ENCODE measurements at places on chromosomes 7 and 10.
A peak's percentile ranks its signal among the peaks of the same experiment; 100 is the strongest.

DNA sequence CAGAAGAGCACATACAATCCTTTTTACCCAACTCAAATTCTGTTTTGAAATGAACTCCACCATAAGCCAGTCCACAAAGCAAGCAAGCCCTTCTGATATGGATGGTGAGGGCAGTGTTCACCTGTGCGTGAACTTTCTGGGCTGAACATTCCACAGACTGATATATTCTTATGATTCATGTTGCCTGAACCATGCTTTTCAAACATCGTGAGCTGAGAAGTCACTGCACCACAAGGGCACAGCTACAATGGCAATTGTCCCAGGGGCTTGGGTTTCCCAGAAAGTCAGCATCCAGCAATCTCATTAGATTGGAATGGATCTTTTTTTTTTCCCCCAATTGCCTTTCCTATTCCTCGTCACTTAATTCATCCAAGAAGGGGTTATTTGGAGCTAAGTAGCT lies 86.9 kb upstream of the ZNF438 start:
- no peak for DNase-seq

DNA sequence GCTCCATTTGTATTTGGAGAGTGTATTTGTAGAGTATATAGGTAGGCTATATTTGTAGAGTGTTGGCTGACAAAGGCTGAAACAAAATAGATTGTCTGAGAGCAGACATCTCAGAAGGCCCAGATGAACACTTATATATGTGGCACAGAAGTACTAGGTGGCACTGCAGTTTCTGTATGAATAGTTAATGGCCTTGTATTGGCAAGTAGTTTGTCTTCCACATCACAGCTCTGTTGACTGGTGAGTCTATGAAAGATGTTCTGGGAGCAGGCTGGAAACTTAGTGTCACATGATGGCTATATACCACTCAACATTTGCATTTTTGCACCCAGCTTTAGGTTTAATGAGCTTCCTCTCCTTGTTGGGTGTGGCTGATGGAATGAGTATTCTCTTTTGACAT lies 51.9 kb downstream of the CCNY start:
- DNase-seq = no peak

DNA sequence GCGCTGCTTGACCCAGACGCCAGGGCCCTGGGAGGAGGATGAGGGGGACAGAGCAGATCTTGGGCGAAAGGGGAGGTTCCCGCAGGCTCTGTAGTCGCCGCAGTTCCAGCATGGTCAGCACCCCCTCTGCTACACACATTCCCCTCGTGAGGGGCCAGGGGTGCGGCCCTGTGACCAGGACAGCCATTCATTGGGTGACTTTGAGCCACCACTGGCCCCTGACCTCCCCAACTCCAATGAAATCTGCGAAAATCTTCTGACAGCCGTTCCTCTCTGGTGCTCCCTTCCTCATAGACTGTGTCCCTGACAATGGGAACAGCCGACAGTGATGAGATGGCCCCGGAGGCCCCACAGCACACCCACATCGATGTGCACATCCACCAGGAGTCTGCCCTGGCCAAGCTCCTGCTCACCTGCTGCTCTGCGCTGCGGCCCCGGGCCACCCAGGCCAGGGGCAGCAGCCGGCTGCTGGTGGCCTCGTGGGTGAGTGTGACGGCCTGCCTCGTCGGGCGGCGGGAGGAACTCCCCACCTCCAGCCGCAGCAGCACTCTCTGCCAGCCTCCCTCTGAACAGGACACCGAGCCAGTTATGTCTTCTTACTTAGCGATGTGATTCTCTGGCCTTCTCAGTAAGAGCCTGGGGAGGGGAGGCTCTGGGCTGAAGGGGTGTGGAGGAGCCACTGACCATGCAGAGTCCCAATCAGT lies 825 bp downstream of the TMEM176A start:
- no peak for DNase-seq

GRCh38 chr7:155729847-155730246 lies 82.4 kb downstream of the SHH start:
- no peak for DNase-seq

DNA sequence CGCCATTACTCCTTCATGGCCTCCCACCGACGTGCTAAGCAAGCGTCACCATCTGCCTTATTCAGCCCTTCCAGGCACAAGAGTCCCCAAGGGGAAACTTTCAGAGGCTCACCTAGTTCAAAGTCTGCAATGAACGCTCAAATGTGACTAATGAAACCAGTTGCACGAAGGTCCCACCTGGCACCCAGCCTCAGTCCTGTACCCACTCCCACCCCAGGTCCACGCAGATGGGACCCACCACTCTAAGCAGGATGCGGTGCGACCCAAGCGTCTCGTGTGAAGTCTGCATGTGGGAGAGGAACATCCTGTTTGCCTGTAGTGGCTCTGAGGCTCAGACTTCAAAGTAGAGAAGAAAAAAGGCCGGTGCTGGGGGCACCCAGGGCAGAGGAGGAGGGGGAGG lies 40.3 kb downstream of the RGS10 start:
- DNase-seq = peak; percentile 68

Measured in activated CD4-positive, alpha-beta T cell treated with anti-CD3 and anti-CD28 coated beads, Interleukin-2, amount 50 U/mL, for 48 hours (primary cell).